ENCODE measurements at places on chromosomes 4 and X.

GRCh38 chrX:576904-577560 lies 53.6 kb upstream of the SHOX start:
- no peak for DNase-seq

GRCh38 chr4:109334129-109335105 lies 32.0 kb upstream of the COL25A1 start:
- no peak for DNase-seq

DNA sequence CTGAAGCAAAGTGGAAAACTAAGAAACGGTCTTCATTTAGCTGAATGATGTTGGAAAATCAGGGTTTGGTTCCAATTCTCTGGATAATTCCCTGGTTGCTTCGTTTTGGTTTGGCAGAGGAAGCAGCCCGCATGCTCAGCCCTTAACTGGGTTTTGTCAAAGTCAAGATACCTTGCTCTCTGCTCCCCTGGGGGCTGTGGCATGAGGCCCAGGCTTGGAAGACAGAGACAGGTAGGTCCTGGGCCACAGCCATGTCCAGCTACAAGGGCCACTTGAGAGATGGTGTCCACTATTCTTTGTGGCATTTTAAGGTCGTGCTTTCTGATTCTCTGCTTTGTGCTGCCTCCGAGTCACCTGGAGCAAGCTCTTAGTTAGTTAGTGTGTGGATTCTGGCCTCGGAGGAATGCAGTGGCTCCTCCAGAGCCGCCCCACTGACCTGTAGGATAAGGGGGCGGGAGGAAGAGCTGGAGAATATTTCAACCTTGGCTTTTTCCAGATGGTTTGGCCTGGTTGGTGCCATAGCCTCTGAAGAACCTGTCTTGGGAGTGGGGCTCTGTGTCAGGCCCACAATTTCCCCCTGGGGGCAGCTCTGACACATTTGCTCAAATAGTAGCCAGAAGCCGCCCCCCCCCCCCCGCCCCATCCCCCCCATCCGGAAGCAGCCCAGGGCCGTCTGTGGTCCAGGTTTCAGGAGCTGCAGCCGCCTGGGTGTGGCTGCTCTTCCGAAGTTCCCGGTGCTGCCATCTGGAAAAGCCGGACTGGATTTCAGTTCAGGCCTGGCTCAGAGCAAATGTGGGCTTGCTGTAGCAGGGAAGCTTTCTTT lies 147.1 kb downstream of the NHS start:
- DNase-seq, result no peak

DNA sequence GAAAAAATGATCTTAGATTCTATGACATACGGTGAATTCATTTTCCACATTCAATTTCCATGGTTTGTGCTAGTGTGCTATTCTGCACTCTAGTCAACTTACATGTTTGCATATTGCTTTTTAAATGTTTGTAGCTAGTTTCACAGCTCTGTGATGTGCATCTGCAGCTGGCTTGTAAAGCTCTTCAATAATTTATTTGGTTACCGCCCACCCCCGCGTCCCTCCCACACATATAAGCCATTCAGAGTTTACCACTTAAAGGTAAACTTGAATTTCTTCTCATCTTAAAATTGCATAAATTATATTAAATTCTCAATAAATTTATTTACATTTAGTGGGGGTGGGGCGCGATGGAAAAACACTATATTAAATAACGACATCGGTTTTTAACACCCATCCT lies 291 bp upstream of the NBDY start:
- no peak for DNase-seq

- DNase-seq, result no peak
Observed at GRCh38 chr4:26493461-26493860, 3.2 kb upstream of the CCKAR start.

GRCh38 chr4:185580699-185581098 lies 45.4 kb upstream of the PDLIM3 start:
- no peak for DNase-seq

- DNase-seq, result no peak
Observed at GRCh38 chr4:112038861-112039260, 106.4 kb upstream of the FAM241A start.

DNA sequence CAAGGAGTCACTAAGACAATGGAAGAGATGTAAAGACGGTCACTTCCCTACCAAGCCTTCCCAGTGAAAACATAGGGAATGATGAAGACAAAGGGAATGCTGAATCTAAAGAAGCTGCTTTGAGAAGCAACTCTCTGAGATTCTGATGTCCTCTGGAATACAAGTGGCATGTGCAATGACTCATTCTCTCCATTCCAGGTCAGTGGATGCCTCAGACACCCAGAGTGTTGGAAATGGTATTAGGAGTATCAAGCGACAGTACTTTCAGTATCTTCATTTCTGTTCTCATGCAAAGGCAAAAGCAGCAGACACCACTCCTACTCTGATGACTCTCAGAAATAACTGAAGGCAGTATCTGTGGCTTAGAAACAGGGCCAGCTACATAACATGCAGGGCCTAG lies 102.6 kb downstream of the FSTL5 start:
- DNase-seq, result no peak

GRCh38 chr4:83205760-83206159 lies 78.8 kb downstream of the COQ2 start:
- DNase-seq, result no peak

- no peak for DNase-seq
Observed at GRCh38 chrX:146243041-146243440, 425.4 kb downstream of the SLITRK2 start.

GRCh38 chr4:32661229-32661628 lies 1941.1 kb downstream of the PCDH7 start:
- no peak for DNase-seq

DNA sequence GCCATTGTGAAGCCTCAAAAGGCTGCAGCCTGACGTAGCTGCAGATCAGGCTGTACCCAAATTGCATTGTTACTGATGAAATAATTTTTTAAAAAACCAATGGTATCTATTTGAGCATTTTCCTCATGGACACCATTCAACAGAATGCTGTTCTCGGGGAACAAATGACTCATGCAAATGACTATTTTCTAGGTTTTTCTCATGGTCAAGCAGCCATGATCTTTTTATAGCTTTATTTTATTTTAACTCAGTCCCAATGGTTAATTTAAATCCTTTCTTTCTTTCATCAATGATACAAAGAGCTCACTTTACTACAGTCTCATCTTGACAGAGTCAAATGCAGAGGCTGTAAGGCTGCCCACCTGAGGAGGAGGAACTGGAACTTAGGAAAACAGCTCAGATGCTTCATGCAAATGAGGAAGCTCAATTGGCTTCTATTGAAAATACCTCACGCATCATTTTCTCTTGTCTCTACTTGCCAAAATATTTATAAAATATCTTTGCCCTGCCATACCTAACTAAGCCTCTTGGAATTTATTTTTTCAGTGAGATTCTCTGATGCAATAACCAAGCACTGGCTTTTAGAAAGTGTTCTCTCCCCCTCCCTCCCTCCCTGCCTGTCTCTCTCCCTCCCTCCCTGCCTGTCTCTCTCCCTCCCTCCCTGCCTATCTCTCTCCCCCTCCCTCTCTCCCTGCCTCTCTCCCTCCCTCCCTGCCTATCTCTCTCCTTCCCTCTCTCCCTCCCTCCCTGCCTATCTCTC lies 81.0 kb downstream of the SORBS2 start:
- no peak for DNase-seq

GRCh38 chr4:118865091-118865708 lies 23.5 kb upstream of the SYNPO2 start:
- no peak for DNase-seq

GRCh38 chr4:95548738-95549245 lies at the start of gene UNC5C:
UNC5C (minus strand) TSS chr4:95548973.
- no peak for DNase-seq

DNA sequence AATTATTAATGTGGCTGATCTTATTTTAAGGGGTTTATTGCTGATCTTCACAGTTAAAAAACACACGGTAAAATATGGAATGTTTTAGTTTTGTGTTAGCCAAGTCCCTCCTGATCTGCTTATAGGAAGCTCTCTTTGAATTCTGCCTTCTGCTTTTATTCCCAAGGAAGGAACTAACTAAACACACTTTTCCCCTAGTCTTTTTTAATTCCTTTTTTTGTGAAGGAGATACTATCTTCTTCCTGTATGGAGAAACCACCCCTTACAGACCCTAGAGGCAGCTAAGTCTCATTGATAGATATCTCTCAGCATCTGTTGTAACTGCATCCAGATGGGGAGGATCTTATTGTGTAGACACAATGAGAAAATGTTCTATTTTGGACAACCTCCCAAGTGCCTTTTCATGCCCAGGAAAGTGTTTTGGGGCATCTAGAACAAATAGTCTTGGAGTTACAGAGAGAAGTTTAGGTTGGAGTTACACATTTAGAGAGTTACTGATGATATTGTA lies 64.4 kb downstream of the AFF1 start:
- DNase-seq, result no peak

DNA sequence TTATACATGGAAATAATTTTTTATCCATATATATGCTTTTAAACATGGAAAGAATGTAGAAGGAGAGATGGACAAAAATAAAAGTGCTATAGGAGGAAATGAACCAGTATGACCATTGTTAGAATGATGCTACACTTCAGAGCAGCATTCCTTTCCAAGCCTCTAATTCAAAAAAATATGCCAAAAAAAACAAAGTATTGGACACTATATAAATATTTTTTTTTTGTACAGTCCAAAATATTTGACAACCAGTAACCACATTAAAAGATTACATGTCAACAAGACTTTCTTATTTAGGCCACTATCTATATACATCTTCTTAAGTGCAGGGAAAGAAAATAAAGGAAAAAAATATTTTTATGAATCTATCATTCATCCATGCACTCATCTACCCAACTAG lies 198.6 kb downstream of the LRBA start:
- DNase-seq, result no peak

- no peak for DNase-seq
Observed at GRCh38 chrX:15781961-15782699, 8.2 kb upstream of the ZRSR2 start.

GRCh38 chr4:78322032-78322431 lies 229.5 kb upstream of the ANXA3 start:
- no peak for DNase-seq

DNA sequence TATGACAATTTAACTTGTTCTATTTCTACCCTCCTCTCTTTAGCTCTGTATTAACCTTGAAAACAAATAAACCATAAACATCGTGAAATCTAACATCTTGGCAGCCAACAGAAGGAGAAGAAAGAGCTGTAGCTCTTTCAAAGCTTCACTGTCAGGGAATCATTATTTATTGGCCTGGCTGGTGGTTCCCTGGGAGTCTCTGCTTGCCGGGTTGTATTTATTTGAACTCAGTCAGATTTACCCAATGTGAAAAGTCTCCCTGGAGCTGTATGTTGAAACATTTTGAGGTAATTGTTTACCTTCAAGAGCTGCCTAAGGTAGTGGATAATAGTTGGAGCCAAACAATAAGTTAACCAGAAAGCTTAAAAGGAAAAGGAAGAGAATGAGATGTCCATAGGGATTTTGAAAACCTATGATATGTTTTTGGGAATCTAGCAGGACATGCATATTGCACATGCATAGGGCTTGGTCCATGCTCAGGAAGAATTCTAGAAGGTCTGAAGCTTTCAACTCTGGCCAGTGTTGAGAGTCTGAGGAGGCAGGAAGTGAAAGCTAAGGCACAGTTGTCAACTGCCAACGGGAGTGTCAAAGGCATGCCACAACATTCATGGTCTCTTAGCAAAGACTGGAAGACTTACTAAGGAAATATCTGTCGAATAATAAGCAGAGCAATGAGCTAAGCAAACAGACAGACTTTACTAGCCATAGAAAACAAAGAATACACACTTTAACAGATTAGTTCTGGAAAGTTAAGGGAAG lies 621.6 kb downstream of the PCDH7 start:
- DNase-seq, result no peak

- DNase-seq, result no peak
Observed at GRCh38 chr4:158938220-158939044, 164.4 kb upstream of the RAPGEF2 start.

DNA sequence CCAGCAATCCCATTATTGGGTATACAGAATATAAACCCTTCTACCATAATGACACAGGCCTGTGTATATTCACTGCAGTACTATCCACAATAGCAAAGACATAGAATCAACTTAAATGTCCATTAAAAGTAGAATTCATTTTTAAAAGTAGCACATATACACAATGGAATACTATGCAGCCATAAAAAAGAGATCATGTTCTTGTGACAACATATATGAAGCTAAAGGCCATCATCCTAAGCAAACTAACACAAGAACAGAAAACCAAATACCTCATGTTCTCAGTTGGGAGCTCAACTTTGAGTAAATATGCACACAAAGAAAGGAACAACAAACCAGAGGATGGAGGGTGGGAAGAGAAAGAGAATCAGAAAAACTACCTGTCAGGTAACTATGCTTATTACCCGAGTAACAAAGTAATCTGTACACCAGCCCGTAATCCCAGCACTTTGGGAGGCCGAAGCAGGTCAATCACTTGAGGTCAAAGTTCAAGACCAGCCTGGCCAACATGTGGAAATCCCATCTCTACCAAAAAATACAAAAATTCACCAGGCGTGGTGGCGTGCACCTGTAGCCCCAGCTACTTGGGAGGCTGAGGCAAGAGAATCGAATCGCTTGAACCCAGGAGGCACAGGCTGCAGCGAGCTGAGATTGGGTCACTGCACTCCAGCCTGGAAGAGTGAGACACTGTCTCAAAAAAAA lies 22.8 kb downstream of the DHX15 start:
- no peak for DNase-seq

DNA sequence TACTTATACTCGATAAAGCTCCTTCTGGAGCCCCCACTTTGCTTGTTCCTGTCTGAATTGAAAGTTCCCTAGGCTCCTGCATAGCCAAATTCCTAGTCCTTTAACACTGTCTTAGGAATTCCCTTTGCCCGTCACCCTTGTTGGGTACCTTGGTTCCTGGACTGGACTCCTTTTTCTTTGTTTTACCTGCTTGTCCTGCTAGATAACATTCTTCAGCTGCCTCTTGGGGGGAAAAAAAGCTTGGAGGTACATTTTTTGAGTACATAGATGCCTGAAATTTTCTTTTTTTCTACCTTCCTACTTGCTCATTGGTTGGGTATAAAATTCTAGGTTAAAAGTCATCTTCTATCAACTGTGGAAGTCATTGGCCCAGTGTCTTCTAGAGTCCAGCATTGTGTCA lies 154.8 kb upstream of the RAPGEF2 start:
- no peak for DNase-seq

GRCh38 chrX:150150076-150150779 lies 211.9 kb upstream of the EOLA2 start:
- DNase-seq, result no peak

GRCh38 chr4:173500841-173501591 lies 29.0 kb downstream of the HAND2 start:
- DNase-seq, result no peak

DNA sequence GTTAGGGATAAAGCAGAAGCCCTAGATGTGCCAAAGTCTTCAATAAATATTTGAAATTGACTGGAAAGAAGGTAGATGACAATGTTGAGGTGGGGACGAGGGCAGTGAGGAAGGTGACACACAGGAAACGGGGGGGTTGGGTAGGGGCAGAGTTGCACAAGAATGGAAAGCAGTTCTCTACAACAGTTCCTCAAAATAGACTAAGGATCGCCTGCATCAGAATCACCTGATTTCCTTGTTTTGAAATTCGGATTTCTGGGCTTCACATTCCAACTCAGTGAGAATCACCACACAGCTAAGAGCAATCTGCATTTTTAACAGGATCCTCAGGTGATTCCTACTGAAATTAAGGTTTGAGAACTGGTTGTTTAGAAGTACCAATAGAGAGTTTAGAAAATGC lies 70.6 kb downstream of the ARFIP1 start:
- DNase-seq, result peak; percentile 9

Measured in stimulated activated CD4-positive, alpha-beta T cell treated with anti-CD3 and anti-CD28 coated beads, TNF-alpha, amount 100 ng/mL, for 4 hours (primary cell).